ENCODE measurements at places on chromosomes 12 and 14. TPM values are rescaled to one million over a fixed set of nuclear protein-coding genes. Genes with fewer than 3 reads are reported as not detected.

DNA sequence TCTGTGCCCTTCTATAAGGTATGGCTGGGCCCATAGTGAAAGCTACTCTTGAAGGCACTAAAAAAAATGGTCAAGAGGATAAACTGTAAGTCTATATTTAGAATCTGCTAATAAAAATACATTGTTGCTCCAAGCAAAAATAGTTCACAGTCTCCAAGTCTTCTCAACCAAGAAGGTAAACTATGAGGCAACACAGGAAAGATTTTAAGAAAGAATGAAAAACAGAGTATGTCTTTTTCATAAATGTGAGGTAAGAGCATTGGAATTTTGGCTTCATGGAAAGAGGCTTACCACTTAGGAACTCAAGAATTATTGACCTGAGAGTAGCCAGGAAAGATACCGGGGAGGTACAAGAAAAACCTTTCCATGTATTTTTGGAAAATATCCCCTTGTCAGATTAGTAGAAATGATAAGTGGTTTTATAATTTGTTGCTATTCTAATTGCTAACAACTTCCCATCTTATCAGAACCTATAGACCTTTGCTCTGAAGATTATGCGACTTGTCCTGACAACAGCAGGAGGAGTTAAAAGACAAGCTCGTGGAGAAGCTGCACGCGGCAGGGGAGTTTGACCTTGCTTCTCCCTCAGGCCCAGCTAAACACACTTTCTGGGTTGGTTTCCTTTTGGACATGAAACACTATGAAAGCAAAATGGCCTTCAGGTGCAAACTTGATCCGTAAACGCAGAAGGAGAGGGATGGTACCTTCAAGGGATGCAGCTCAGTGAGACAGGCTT lies 238.1 kb downstream of the FOXN3 start:
- no peak for DNase-seq

Gene PRIMA1
- not detected for total RNA-seq

- DNase-seq = no peak
These were observed 145.9 kb downstream of the PDZRN4 start for GRCh38 chr12:41333974-41334373.

Gene MYF6
- not detected for total RNA-seq

DNA sequence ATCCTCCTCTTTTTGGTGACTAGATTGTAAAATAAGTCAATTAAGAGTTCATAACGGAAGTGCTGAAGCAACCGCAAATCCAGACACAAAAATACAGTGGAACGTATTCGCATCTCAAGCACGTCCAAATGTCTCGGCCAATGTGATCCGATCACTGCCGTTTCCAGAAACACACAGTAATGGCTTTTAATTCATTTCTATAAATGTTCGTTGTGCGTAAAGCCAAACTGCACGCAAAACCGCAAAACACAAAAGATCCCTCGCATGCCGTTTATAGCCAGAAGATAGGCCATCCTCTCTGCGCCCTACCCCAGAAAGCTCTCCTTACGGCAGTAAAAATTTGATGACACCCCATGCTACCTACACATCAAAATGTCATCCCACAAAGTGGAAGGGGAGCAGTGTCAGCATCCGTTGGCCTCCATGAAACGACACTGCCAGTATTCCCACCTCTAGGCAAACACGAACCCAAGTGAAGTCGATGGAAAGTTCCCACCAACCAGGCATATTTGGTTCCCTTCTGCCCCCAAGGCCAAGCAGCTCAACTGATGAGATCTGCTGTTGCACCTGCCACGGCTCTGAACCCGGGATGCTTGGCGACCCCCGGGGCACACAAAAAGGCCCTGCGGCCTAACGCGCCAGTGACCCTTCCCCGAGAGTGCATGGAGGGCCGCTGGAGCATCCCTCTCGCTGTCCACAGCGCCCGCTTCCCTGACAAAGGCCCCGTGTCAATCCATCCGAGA lies 1.4 kb downstream of the HECTD4 start:
- no peak for DNase-seq

DNA sequence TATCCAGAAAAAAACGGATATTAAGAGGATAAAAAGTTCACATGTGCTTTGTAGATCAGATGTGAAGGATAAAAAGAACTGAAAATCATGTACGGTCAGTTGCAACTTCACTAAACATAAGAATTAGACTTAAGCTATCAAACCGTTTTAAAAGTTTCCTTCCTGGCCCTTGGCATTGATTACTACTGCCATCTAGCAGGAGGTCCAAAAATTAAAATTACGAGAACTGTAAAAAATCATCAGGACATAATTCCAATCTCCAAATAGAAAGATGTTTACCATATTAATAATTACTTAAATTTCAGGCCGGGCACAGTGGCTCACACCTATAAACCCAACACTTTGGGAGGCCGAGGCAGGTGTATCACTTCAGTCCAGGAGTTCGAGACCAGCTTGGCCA lies 7.9 kb downstream of the WDR89 start:
- no peak for DNase-seq

Gene IRAK4
- 24.0 TPM for total RNA-seq

Gene STAT6
- total RNA-seq = 207 TPM

Gene ACOT6
- not detected for total RNA-seq

- DNase-seq = peak; percentile 94
These were observed 991.9 kb downstream of the TMEM121 start for GRCh38 chr14:106518054-106518943.

Gene MSRB3
- total RNA-seq = not detected

DNA sequence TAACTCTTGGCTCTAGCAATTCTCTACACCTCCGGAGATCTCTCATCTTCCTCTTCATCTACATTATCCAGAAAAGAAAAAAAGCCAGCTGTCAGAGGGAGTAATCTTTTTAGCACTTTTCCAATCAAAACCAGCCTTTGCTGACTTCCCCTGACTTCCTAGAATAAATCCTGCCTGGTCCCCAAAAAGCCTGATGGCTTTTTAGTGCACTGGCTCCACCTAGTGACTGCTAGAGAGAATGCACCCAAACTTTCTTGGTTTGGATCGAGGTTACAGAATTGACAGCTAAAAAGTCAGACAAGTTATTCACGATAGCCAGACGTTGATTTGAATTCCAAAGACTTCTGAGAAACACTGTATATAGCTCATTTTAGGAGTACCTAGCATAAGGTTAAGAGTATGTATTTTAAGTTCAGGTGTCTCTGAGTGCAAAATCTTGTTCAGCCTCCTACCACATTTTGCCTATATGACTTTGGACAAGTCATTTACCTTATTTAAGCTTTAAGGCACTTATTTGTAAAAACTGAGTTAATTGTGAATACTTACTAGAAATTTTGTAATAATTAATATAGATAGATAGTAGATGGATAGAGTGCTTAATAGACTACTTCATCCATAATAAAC lies 185.7 kb upstream of the GRIN2B start:
- peak; percentile 48 for DNase-seq

DNA sequence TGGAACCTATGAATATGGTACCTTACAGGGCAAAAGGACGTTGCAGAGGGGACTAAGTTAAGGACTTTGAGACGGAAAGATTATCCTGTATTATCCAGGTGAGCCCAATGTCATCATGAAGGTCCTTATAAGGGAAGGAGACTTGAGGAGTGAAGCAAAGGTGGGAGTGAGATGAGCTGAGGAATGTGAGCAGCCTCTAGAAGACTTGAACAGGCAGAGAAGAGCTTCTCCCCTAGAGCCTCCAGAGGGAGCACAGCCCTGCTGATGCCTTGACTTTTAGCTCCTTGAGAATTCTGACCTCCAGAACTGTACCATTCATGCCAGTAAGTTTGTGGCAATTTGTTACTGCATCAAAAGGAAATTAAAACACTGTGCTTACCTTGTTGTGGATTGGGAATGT lies 41.8 kb upstream of the DCD start:
- DNase-seq = no peak

Gene MIPOL1
- total RNA-seq = not detected

DNA sequence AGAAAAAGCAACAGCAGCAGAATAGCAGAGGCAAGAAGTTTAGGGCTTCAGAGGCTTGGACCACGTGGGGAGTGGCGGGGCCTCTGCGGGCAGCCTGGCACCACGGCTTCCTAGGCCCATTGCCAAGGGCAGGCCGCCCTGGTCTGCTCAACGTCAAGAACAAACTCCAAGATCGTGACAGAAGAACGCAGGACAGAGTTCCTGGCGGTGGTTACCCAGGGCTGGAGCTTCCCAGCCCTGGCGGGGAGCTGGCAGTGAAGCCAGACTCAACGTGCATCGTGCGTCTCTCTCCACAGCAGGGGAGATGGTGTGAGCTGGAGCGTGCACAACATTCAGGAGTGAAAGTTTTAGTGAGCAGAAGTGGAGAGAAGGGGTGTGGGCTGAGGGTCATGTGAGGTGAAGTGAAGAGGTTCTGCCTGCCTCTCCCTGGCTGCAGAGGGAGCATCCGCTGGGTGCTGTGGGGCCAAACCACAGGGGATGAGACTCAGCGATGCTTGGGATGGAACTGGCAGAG lies 13.9 kb upstream of the CACNA2D4 start:
- no peak for DNase-seq

Gene LPAR5
- total RNA-seq = 8.1 TPM

GRCh38 chr12:94227066-94227465 lies 78.7 kb downstream of the PLXNC1 start:
- DNase-seq = no peak

- DNase-seq = no peak
These were observed 192.4 kb upstream of the GZMB start for GRCh38 chr14:24826390-24826789.

Gene AREL1
- total RNA-seq = 28.2 TPM

Gene CNTN1
- total RNA-seq = not detected

- no peak for DNase-seq
These were observed 260.9 kb downstream of the VRK1 start for GRCh38 chr14:97058074-97058467.

DNA sequence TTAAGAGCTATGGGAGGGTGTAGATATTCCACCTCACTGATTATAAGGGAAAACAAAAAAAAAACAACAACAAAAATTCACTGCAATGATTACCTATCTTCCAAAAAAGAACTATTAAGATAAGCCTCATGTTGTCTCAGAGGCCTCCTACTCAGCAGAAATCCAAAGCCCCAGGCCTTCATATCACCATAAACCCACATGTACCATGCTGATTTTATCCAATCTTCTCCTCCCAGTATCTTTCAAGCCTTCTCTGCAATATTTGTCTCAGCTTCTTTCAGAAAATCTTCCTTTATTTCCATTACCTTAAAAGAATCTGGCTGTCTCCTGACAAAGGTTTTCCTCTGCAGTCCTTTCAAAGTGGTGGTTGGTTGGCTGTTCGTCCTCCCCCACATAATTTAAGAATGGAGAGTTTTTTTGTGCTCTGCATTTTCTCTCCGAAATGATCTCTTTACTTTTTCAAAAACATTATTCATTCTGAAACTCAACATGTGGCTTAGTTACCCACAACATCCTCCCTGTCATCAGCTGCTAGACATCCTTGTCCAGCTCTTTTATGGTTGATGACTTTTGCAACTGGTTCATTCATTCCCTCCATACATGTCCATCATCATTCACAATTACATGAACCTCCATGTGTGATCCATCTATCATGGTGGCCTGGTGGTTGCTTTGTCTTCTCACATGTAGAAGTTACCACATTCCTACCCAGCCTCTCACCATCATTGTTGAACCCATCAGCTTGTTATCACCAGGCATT lies 2.9 kb upstream of the EPYC start:
- DNase-seq = peak; percentile 3

Gene PARPBP
- 26.2 TPM for total RNA-seq

DNA sequence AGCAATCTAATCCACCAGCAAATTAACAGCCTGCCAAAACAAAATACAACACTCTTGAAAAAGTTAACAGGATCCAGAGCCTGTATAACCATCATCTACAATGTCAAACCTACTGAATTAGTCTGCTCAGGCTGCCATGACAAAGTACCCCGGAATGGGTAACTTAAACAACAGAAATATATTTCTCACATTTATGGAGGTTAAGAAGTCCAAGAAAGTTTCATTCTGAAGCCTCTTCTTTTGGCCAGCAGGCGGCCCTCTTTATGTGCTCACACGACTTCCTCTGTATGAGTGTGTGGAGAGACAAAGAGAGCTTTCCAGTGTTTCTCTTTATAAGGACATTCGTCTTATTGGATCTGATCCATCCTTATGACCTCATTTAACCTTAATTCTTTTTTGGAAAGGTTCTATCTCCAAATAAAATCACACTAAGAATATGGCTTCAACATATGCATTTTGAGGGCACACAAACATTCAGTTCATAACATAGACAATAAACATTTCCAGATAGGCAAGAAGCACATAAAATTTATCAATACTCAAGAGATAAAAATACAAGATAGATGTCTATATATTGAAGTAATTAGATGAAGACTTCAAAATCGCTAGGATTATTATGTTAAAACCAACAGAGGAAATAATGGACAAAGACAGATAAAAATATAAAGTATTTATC lies 5.9 kb upstream of the RERG start:
- peak; percentile 62 for DNase-seq

Gene RPGRIP1
- total RNA-seq = not detected

GRCh38 chr12:104248444-104248843 lies 32.9 kb downstream of the TXNRD1 start:
- no peak for DNase-seq

Gene DLGAP5
- total RNA-seq = 84.0 TPM

Gene TPPP2
- total RNA-seq = not detected
